ENCODE measurements at places on chromosomes 1 and 21.

DNA sequence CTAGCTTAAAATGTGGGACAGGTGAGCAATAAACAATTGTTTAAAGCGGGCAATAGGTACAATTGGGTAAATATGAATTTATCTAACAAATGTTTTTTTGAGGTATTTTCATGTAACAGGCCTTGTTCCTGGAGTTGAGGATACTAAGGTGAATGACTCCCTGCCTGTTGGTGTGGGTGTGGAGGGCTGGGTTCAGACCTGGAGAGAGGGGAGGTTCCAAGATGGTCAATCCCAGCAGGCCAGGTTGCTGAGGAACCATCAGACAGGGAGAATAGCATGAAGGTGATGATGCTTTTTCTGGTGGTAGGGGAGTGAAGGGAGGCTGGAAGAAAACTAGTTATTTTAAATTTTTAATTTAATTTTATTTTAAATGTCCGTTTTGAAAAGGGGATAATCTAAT, 46.3 kb downstream of the CDC14A start:
- DNase-seq, result no peak

- DNase-seq, result no peak
Measured at GRCh38 chr1:53339736-53340635, 12.1 kb upstream of the LRP8 start.

GRCh38 chr1:117631359-117632160, 25.7 kb downstream of the TENT5C start:
- no peak for DNase-seq

GRCh38 chr1:154813300-154813816, 56.7 kb downstream of the KCNN3 start:
- DNase-seq, result no peak
